ENCODE measurements at places on chromosomes 13 and 19.

- DNase-seq: no peak
Observed at GRCh38 chr13:99276706-99277105, 18.5 kb upstream of the GPR18 start.

DNA sequence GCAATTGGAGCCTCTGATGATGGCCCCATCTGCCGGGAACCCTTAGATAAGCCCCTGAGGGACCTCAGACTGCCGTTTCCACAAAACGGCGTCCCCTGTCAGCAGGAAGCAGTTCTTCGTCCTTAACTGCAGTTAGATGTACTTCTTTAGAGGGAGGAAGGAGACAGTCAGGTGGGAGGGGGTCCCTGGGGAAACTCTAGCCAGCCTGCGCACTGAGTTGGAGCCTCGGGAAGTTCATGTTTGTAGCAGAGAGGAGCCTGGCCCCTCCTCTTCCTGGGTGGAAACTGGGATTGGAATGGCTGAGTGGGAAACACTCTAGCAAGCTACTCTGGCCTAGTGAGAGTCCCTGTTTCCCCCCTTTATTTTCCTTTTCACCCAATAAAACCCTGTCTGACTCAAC, 612.4 kb downstream of the PCDH9 start:
- DNase-seq: no peak

GRCh38 chr13:42574435-42575311, 721 bp downstream of the TNFSF11 start:
- peak; percentile 49 for DNase-seq

DNA sequence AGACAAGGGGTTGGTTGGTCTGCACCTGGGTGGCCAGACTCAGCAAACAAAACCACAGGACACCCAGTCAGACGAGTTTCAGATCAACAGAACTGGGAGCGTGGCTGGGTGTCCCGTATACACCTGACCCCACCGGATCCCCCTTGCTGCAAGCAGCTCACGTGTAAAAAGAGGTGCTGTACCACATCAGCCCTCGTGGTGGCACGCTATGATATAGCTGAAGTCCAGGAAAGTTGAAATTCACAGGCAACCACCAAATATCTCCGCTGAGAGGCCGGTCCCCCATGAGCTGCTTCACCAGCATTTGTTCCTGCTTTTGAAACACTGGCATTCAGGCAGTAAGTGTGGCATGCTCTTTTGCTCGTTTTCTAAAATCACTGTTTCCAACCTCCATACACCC, 92.3 kb downstream of the TUBA3C start:
- DNase-seq: no peak

- no peak for DNase-seq
Observed at GRCh38 chr13:75196147-75196837, 285.7 kb downstream of the TBC1D4 start.

GRCh38 chr13:46355088-46355468, 32.0 kb downstream of the RUBCNL start:
- DNase-seq: no peak

DNA sequence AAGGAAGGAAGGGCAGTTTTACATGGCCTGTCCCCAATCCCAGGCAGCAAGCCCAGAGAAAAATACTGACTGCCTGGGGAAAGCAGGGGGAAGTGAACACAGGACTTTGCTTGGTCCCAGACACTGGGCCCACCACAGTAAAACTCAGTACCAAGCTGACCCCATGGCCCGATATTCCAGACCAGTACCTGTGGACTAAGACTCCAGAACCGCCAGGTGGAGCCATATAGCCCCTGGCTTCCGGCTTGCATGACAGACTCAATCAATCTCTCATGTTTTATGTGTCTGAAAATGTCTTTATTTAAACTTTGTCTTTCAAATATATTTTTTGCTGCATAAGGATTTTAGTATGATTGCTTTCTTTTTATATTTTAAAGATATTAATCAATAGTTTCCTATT, 767.9 kb upstream of the SLITRK6 start:
- no peak for DNase-seq

DNA sequence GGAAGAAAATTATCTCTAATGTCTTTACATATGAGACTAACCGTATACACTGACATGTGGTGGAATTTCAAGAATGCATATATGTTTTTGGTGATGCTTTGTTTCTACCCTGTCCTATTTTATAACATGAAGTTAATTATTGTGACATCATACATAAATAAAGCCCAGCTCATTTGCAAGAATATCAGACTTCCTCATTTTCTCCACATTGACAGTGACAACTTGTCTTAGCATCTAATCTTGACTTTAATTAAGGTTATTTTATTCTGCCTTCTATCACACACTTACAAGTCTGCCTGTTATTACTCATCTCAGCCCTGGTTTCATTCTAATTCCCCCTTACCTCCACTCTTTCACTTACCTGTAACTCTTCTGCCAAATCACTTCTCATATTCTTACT, 140.6 kb upstream of the STARD13 start:
- no peak for DNase-seq

DNA sequence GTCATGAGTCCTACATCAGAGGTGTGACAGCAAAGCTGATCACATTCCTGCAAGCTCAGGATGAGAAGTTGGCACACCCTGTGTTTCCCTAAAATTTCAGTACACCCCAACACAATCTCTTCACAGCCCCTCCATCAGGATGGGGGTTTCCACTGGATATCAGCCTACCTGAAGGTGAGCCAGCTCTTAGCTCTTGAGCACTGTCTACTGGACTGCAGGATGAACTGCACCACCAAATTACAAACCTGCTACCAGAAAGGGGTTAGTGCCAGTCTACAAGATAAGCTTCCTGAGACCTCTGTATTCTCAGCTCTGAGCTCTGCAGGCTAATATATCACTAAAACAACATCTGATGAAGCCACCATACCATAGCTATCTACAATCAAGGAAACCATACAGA, 1616.2 kb upstream of the SPRY2 start:
- DNase-seq: no peak

DNA sequence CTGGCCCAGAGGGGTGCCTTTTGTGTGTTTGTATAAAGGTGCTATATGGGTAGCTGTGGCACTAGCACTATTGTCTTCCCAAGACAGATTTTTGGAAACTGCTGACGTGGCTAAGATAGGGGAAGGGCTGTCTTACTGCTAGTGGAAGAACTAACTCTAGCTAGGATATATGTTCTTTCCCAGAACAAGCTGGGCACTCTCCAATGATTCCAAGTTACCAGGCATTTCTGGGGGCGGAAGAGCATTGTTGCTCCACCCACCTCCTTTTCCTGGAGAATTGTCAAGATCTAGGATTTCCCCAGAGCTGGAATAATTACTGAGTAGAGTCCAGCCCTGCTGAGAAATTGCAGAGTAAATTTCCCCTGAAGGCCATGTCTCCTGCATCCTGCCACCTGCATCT, 408.3 kb downstream of the KLF5 start:
- no peak for DNase-seq

DNA sequence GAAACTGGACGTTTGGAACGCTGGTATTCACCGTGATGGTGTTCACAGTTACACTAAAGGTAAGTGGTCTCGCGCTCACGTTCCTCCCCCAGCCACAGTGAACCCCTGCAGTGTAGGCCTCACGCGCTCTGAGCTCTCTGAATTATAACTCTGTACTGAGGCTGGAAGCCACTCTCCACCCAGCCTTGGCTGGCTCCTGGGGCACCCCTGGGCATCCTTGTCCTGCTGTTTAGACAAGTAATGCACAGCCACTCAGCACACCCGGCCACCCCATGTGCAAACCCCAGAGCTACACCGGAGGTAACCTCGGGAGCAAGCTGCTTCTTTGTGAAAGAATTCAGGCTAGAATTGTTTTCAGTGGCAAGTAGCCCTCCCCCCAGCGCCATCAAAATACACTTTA, 97.3 kb upstream of the MCF2L start:
- no peak for DNase-seq

GRCh38 chr13:96065849-96066248, 12.6 kb upstream of the UGGT2 start:
- DNase-seq: no peak

- no peak for DNase-seq
Observed at GRCh38 chr19:6232601-6233055, 47.1 kb downstream of the MLLT1 start.

DNA sequence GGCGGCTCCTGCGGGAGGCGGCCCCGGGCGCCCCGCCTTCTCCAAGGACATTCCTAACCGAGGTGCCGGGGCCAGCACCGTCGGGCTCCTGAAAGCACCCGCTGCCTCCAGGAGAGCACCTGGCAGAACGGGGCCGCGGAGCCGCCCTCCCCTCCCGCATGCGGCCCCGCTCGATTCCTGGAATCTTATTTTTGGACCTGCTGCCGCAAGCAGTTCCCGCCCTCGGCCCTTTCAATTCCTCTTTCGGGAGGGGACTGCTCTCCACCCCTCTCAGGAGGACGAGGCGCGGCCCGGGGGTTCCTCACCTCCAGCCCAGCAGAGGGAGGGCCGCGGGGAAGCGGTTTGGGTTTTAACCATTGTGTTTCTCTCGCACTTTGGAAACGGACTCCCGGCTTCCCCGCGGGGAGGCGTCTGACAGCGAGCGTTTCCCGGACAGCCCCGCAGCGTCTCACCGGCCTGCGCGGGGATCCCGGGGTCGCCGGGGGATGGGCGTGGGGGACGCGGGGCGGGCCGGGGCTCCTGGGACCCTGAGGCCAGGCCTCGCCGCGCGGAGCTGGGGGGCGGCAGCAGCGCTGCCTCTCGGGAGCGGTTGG, 849 bp downstream of the GAS6 start:
- peak; percentile 72 for DNase-seq

Data from ecto neural progenitor cell (in vitro differentiated cells).